ENCODE measurements at places on chromosomes 12 and 14. TPM values are rescaled to one million over a fixed set of nuclear protein-coding genes. Genes with fewer than 3 reads are reported as not detected.

- H3K27ac ChIP-seq = no peak overlapping the region
- H3K4me3 ChIP-seq = no peak overlapping the region
- no peak for DNase-seq
- no peaks in the 10 kb centered on the region for H3K27me3 ChIP-seq
These were observed 198.6 kb downstream of the FLRT2 start for GRCh38 chr14:85728476-85729065.

DNA sequence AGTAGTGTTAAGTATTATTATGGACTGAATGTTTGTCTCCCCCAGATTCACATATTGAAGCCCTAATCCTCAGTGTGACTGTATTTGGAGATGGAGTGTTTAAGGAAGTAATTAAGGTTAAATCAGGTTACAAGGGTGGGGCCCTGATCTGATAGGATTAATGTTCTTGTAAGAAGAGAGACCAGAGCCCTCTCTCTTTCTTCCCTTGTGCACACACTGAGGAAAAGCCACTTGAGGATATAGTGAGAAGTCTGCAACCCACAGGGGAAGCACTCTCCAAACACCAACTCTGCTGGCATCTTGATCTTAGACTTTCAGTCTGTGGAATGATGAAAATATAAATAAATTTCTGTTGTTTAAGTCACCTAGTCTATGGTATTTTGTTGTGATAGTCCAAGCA is 2.2 kb upstream of the KLRG1 start:
- no peak overlapping the region for H3K4me3 ChIP-seq
- H3K36me3 ChIP-seq = peaks cover 1% of the 10 kb centered on the region
- no peak overlapping the region for H3K27ac ChIP-seq
- peaks cover 28% of the 10 kb centered on the region for H3K4me1 ChIP-seq

DNA sequence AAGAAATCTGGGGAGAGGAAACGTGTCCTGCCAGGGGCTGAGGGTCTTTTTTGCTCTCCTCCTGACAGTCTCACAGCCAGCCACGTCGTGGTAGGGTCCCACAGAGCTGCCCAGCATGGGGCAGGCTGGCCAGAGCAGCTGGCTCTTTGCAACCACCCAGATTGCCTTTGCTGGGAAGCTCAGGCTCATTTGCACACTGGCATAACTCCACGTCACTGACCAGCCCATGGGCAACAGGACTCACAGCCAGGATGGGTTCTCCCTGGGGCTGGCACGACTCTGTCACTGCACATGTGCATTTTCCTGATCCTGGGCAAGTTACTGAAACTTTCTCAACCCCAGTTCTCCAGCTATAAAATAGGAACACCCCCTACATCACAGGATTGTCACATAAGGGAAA is 242.2 kb downstream of the DPF3 start:
- DNase-seq = no peak
- no peaks in the 10 kb centered on the region for H3K36me3 ChIP-seq
- no peaks in the 10 kb centered on the region for H3K4me1 ChIP-seq
- no peak overlapping the region for H3K4me3 ChIP-seq

- peaks cover 7% of the 10 kb centered on the region for H3K4me1 ChIP-seq
These were observed 10.4 kb upstream of the STRN3 start for GRCh38 chr14:31036552-31036951.

GRCh38 chr12:3242199-3242863 is 165.2 kb downstream of the TSPAN9 start:
- peaks cover 2% of the 10 kb centered on the region for H3K27me3 ChIP-seq
- H3K27ac ChIP-seq = no peak overlapping the region
- DNase-seq = no peak
- no peak overlapping the region for H3K4me3 ChIP-seq
- no peaks in the 10 kb centered on the region for H3K36me3 ChIP-seq
- H3K4me1 ChIP-seq = no peaks in the 10 kb centered on the region

- no peak for DNase-seq
- H3K27me3 ChIP-seq = no peaks in the 10 kb centered on the region
- no peaks in the 10 kb centered on the region for H3K4me1 ChIP-seq
- no peak overlapping the region for H3K4me3 ChIP-seq
- H3K36me3 ChIP-seq = no peaks in the 10 kb centered on the region
- H3K27ac ChIP-seq = no peak overlapping the region
These were observed 38.6 kb downstream of the MGST1 start for GRCh38 chr12:16385782-16386646.

DNA sequence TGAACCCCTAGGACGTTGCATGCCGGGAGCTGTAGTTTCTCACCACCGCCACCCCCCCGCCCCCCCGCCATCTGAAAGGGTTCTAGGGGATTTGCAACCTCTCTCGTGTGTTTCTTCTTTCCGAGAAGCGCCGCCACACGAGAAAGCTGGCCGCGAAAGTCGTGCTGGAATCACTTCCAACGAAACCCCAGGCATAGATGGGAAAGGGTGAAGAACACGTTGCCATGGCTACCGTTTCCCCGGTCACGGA is 501 bp upstream of the HSP90B1 start:
- H3K27ac ChIP-seq = peak overlapping the region; percentile 100
- H3K4me1 ChIP-seq = peaks cover 46% of the 10 kb centered on the region
- DNase-seq = no peak
- H3K36me3 ChIP-seq = peaks cover 28% of the 10 kb centered on the region
- no peaks in the 10 kb centered on the region for H3K27me3 ChIP-seq

GRCh38 chr12:32993404-32993803 is 96.8 kb upstream of the PKP2 start:
- no peak overlapping the region for H3K4me3 ChIP-seq
- H3K36me3 ChIP-seq = no peaks in the 10 kb centered on the region
- no peaks in the 10 kb centered on the region for H3K4me1 ChIP-seq
- DNase-seq = no peak

DNA sequence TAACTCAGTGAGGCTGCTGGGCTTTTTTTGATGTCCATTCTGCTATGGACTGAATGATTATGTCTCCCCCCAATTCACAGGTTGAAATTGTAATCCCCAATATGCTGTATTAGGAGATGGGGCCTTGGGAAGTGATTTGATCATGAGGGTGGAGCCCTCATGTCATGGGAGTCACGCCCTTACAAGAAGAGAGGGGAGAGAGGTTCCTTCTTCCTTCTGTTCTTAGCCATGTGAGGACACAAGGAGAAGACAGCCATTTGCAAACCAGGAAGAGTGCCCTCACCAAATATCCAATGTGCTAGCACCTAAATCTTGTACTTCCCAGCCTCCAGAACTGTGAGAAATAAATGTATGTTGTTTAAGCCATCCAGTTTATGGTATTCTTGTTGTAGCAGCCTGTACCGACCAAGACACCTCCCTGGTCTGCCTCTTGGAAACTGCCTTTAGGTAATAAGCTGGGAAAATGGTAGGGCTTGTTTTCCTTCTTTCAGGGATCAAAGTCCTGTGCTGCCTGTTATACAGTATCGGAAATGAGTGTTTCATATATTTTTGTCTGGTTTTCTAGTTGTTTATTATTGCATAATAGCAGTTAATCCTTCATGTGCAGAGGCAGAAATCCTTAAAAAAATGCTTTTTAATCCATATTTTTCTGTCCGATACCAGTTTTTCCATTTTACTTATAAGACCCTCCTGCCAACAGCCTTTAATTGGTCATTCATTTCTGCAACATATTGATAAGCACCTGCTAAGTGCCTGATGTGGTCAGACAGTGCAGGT is 16.3 kb downstream of the BORCS5 start:
- H3K27me3 ChIP-seq = no peaks in the 10 kb centered on the region
- H3K36me3 ChIP-seq = peaks cover 15% of the 10 kb centered on the region
- no peak for DNase-seq
- no peak overlapping the region for H3K4me3 ChIP-seq
- H3K4me1 ChIP-seq = peaks cover 6% of the 10 kb centered on the region
- H3K27ac ChIP-seq = no peak overlapping the region

DNA sequence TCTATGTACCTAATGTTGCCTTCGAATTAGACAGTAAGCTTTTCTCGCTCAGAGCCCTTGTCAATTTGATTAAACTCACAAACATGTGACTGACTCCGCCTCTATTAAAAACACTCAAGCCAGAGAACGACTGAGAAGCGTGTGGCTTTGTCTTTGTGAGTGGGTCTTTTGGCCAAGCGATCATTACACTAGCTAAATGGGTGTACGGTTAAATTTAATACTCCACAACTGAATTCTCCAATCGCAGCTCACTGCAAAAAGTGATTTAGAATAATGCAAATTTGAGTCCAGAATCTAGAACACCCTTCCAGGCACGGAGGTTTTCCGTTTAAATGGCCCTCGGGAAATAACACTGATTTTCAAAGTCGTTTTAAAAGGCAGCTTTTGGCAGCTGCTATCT is 253.7 kb downstream of the EFCAB11 start:
- H3K4me1 ChIP-seq = peaks cover 41% of the 10 kb centered on the region
- no peak for DNase-seq
- no peaks in the 10 kb centered on the region for H3K27me3 ChIP-seq
- H3K36me3 ChIP-seq = peaks cover 17% of the 10 kb centered on the region
- peak overlapping the region; percentile 73 for H3K4me3 ChIP-seq

DNA sequence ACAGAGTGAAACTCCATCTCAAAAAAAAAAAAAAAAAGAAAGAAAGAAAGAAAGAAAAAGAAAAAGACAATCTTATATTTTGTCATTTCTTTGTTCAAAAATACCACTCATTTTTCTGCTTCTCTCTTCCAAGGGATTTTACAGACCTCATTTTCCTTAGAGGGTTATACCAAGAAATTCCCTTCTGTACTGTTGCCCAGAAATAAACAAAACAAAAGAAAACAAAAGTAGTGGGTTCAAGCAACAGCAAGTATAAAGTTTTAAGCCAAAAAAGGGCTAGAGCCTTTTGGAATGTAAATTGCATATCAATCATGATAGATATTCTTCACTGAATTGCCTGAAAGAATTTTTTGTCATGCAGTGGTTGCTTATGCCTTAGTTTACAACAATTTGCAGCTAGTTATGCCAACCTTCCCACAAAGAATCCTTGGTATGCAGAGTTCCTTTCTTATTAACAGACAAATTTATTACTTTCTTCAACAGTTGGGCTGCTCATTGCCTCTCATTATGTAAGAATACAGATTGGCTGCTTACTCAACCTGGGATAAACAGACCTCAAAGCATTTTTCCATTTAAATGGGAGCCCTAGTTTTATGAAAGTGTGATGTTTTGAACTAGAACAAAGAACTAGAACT is 129.1 kb upstream of the PPFIA2 start:
- H3K36me3 ChIP-seq = no peaks in the 10 kb centered on the region
- H3K27ac ChIP-seq = no peak overlapping the region
- no peak overlapping the region for H3K4me3 ChIP-seq
- no peak for DNase-seq
- H3K27me3 ChIP-seq = no peaks in the 10 kb centered on the region

GRCh38 chr12:65164244-65164643 is 5.1 kb upstream of the LEMD3 start:
- no peak overlapping the region for H3K27ac ChIP-seq
- H3K4me1 ChIP-seq = peaks cover 14% of the 10 kb centered on the region
- no peak overlapping the region for H3K4me3 ChIP-seq
- DNase-seq = no peak
- peaks cover 8% of the 10 kb centered on the region for H3K27me3 ChIP-seq
- H3K36me3 ChIP-seq = no peaks in the 10 kb centered on the region

GRCh38 chr12:45601888-45602287 is 127.6 kb upstream of the ARID2 start:
- no peaks in the 10 kb centered on the region for H3K4me1 ChIP-seq
- H3K27ac ChIP-seq = no peak overlapping the region
- no peak for DNase-seq
- H3K36me3 ChIP-seq = peaks cover 4% of the 10 kb centered on the region

- no peak for DNase-seq
- H3K4me3 ChIP-seq = no peak overlapping the region
- H3K36me3 ChIP-seq = no peaks in the 10 kb centered on the region
- H3K4me1 ChIP-seq = no peaks in the 10 kb centered on the region
- H3K27ac ChIP-seq = no peak overlapping the region
These were observed 250.0 kb upstream of the E2F7 start for GRCh38 chr12:77315407-77315806.

DNA sequence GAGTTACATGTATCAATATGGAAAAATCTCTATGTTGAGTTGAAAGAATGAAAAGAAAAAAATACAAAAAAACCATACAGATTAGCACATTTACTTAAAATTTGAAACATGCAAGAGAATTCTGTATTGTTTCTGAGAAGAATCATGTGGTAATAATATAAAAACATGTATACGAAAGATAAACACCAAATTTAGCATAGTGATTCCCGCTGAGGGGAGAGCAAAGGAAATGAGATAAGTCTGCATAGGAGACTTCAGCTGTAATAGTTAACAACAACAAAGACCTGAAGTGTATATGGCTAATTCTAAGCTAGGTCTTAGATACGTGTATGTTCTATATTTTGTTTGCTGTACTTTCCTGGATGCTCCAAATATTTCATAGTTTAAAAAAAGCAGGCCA is 46.5 kb downstream of the FNTB start:
- peaks cover 24% of the 10 kb centered on the region for H3K36me3 ChIP-seq
- no peaks in the 10 kb centered on the region for H3K4me1 ChIP-seq
- no peak for DNase-seq
- no peak overlapping the region for H3K4me3 ChIP-seq
- no peaks in the 10 kb centered on the region for H3K27me3 ChIP-seq
- no peak overlapping the region for H3K27ac ChIP-seq

- no peak for DNase-seq
- H3K27ac ChIP-seq = peak overlapping the region; percentile 92
- no peaks in the 10 kb centered on the region for H3K27me3 ChIP-seq
These were observed 4.2 kb upstream of the CLECL1 start for GRCh38 chr12:9736936-9737705.

DNA sequence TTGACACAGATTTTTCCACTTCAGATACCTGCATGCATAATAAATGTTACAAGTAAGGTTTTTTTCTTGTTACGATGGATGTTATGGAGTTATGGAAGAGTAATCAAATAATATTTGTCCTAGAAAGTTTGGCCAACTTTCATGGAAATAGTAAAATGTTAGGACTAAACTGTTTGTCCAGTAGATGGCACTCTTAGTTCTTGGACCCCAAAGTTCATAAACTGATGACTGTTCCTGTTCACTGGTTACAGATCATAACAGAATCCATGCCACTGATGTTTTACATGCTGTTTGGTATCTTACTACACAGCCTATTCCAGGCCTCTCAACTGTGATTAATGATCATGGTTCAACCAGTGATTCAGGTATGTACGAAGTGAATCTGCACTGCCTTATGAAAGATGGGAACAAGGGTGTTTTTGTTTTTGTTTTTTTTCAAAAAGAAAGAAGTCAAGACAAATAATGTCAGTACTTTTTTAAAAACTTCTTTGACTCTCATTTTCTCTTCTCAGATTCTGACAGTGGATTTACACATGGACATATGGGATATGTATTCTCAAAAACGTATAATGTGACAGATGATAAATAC is 48.8 kb upstream of the SLCO1C1 start:
- H3K4me3 ChIP-seq = no peak overlapping the region
- no peaks in the 10 kb centered on the region for H3K27me3 ChIP-seq
- H3K36me3 ChIP-seq = no peaks in the 10 kb centered on the region
- H3K4me1 ChIP-seq = no peaks in the 10 kb centered on the region

GRCh38 chr14:72740504-72740961 is 153.4 kb downstream of the DPF3 start:
- no peaks in the 10 kb centered on the region for H3K36me3 ChIP-seq
- no peaks in the 10 kb centered on the region for H3K27me3 ChIP-seq
- no peak for DNase-seq
- H3K4me1 ChIP-seq = no peaks in the 10 kb centered on the region
- no peak overlapping the region for H3K4me3 ChIP-seq

PROX2 gene
- 0.69 TPM for total RNA-seq

LGALS3 gene
- 115 TPM for total RNA-seq

NRL gene
- 3.3 TPM for total RNA-seq

NR4A1 gene
- total RNA-seq = 8.8 TPM

CLEC2A gene
- total RNA-seq = not detected

SLC6A13 gene
- total RNA-seq = 0.68 TPM

SERPINA3 gene
- total RNA-seq = not detected
